Activated naive CD4-positive, alpha-beta T cell treated with anti-CD3 and anti-CD28 coated beads for 36 hours (primary cell): ENCODE measurements at places on chromosomes 12 and 14. TPM values are rescaled to one million over a fixed set of nuclear protein-coding genes. Genes with fewer than 3 reads are reported as not detected.

GRCh38 chr12:132189378-132190011, 45.2 kb downstream of the NOC4L start:
- peak; percentile 92 for DNase-seq

GRCh38 chr14:59769586-59769985, 101.0 kb downstream of the RTN1 start:
- no peak for DNase-seq

DNA sequence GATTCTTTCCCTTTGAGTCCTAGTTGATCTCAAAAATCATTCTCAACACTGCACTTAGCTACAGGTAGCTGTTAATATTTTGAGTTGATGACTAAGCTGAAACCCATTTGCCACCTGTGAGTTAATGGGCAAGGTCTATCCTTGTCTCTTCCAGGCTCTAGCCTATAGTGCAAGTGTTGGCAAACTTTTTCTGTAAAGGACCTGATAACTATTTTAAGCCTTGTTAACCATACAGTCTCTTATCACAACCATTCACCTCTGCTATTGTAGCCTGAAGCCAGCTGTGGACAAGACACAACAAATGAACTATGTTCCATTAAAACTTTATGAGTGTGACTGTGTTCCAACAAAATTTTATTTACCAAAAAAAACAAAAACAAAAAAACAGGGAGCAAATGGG, 19.4 kb downstream of the RAP1B start:
- DNase-seq = no peak

GRCh38 chr14:23638414-23639047, 2.4 kb downstream of the DHRS2 start:
- DNase-seq = no peak

- DNase-seq = no peak
Observed at GRCh38 chr12:67091204-67091603, 178.0 kb upstream of the CAND1 start.

- DNase-seq = no peak
Observed at GRCh38 chr12:82174383-82174782, 183.8 kb downstream of the CCDC59 start.

DNA sequence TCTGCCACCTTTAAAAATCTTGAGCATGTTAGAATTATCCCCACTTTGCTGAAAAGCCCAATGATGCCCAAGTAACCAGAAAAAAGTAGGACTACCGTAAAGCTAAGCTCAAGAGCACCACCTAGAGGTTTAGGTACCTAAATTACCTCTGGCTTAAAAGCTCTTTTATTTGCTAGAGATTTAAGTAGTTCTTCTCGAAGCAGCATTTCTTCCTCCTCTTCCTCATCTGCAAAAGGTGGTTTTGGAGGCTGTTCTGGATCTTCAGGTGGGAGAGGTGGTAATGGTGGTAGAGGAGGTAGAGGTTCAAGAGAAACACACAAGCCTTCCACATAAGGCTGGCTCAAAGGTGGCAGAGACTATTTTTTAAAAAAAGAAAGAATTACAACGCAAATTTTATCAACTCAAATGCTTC, 26.9 kb downstream of the ZFC3H1 start:
- DNase-seq = no peak

GRCh38 chr14:24426912-24427536, 2.4 kb downstream of the CBLN3 start:
- no peak for DNase-seq

DNA sequence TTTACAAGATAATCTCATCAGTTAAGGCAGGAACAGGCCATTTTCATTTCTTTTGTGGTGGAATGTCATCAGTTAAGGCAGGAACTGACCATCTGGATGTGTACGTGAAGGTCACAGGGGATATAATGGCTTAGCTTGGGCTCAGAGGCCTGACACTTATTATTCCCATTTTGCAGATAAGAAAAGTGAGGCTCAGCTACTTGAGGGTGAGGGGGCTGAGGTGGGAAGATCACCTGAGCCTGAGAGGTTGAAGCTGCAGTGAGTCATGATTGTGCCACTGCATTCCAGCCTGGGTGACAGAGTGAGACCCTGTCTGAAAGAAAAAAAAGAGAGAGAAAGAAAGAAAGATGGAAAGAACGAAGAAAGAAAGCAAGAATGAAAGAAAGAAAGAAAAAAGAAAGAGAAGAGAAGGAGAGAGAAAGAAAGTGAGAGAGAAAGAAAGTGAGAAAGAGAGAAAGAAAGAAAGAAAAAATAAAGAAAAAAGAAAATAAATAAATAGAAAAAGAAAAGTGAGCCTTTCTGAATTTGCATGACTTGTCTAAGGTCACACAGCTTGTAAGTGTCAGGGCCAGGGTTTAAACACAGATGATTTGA, 142.0 kb downstream of the TMEM30B start:
- no peak for DNase-seq

GRCh38 chr12:71760471-71760870, 5.8 kb downstream of the RAB21 start:
- DNase-seq = no peak

Gene GAS2L3
- 5.5 TPM for total RNA-seq

Gene SLC6A12
- not detected for total RNA-seq

Gene NOPCHAP1
- 30.8 TPM for total RNA-seq

Gene GNB3
- 0.54 TPM for total RNA-seq

Gene WNT5B
- total RNA-seq = not detected

Gene LMNTD1
- not detected for total RNA-seq
